ENCODE measurements at places on chromosomes 4 and X.

- no peak for DNase-seq
Observed at GRCh38 chrX:39112143-39112542, 310.9 kb downstream of the MID1IP1 start.

DNA sequence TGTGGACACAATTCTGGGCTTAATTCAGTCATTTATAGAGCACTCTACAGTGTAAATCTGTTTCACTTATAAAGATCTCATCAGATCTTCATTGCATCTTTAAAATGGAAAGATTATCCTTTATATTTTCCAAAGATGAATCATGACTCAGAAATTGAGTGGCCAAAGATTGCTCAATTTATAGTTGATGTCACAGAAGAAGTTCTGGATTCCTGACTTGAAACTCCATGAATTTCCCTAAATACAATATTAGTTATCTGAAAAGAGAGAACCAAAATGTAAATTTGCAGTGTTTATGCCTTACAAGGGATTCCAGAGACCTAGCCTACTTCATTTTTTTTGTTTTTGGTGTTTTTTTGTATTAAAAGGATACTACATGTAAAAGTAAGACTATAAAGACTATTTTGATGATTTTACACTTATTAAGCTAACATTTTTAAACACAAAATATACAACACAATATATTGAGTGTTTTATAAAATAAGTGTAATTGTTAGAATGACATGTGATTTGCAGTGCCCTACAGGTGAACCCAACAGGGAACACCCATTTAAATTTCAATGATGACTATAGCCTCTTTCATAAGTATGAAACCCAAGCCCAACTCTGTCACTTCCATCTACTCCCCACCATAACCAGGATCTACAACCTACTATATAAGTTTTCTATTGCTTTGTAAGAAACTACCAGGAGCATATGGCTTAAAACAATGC, 183.5 kb downstream of the PCDH7 start:
- DNase-seq: no peak

DNA sequence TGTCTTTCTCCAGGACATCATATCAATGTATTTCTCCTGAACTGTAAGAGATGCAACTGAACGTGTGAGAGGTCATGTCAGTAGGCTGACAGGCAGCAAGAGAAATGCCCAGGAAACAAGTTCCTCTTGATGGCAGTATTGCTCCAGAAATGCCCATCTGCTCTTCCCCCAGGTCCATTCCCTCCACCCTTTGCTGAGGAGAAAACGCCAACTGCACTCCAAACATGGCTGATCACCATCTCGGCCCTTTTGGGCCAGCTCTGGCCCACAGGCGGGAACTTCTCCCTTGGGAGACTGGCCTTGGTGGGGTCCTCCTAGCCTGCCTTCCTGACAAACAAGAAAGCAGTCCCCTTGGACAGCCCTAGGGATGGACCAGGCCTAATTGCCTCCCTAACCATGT, 276.5 kb upstream of the AGTR2 start:
- peak; percentile 30 for DNase-seq

DNA sequence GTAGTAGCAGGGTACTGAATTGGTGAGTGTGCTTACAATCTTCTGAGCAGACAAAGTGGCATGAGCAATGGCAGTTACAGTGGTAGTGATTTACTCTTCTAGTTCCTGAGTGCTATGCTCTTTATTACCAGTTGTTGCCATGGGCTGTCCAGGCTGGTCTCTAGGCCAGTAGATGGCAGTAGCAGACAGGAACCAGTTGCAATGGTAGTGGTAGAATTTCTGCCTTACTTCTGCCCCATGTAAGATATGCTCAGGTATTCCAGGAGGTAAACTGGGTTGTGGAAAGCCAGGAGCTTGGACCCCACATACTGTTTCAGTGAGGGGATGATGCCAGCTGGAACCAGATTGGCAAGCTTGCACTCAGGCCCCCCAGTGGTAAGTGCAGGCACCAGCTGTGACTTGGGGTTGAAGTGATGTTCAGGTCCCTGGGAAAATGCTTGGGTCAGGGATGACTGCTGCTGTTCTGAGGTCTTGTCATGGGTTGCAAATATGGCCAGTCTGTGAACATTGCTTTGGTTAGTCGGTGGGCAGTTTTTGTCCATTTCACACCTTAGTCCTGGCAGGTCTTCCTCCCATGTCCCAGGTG, 63.0 kb upstream of the ZXDB start:
- DNase-seq: no peak

GRCh38 chrX:71652405-71652804, 14.9 kb upstream of the LOC101059915 start:
- DNase-seq: peak; percentile 25

GRCh38 chrX:145825896-145826295, 8.3 kb downstream of the SLITRK2 start:
- DNase-seq: no peak

DNA sequence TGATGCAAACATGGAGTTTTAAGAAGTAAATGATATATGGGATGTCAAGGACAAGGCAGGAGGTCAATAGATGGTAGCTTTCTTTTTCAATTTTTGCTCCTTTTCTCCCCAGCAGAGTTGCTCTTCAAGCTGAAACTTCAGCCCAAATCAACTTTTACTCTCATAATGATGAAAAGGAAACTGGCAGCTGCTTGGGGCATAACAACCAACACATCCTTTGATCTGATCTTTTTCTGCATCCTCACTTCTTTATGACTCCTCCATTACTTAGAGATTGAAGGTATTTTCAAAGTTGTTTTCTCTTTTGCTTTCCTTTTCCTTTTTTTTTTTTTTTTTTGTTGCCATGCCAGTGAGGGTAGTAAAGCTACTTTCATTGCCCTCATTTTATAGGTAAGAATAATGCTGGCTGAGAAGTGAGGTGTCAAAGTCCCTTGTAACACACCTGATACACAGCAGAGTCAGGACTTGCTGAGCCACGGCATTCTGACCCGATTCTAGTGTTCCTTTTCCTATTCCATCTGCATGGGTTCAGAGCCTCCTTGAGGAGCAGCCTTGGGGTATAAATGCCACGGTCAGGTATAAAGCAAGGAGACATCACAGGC, 26.9 kb downstream of the SLC2A9 start:
- DNase-seq: no peak

DNA sequence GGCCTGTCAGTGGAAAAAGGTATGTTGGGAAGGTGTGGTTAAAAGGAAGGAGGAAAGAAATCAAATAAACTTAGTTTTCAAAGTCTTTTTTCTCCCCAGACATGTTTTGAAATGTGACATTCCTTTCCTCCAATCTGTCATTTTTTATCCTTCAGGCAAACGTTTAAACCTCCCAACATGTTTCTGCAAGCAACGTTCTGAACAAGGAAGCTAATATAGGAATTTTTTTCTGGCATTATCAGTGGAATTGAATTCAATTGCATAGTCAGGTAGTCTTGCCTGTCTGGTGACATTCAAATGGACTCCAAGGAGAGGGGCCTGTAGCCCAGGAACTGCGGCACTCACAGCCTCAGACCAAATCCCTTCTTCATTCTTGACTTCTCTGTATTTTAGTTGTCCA, 30.0 kb upstream of the RASSF6 start:
- no peak for DNase-seq
